ENCODE measurements at places on chromosomes 11 and 22.

- DNase-seq, result no peak
Observed at GRCh38 chr22:42646569-42647525, 2.3 kb downstream of the CYB5R3 start.

DNA sequence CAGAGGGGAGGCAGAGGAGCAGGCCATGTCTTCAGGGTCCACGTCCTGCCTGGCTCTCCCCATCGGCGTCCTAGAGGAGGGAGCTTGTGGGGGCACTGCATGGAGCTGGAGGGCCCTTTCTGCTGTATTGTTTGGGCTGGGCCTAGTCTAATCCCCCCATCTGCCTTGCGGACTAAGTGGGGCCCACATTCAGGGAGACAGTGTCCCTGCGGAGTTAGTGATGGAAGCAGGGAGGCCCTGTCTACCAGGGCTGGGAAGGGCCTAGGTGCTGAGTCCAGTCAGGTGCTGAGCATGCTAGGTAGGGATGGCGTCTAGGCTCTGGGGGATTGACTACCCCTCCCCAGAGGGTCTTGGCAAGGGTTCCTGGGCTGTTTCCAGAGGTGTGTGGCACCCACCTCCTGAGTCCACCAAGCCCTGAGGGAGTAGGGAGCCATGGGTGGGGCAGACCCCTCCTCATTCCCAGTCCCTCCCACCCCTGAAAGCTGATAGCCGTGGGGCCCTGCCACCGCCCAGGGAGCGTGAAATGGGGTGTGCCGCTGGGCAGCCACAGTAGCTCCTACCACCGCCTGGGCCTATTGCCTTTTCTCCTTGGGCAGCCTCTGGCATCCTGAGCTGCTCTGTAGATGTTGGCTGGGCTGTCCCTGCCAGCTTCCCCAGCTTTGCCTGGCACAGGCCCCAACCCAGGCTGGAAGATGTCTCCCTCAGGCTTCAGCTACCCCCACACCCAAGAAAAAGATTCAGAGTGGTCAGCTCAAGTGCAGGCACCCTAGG, 1.9 kb upstream of the POLD4 start:
- no peak for DNase-seq

DNA sequence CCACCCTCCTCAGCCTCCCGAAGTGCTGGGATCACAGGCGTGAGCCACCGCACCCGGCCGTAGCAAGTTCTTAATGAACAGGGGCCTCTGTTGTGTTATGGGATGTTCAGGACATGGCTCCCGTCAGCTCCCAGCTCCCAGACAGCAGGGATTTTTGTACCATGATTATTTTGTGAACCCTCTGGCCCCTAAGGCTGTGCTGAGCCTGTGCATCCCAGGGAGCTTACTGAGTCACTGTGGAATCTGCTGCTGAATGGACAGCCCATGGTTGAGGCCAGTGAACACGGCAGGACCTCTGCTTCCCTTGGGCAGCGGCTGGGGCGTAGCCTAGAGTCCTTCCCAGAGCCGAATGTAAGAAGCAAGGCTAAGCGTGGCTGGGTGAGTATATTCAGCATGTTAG, 245.2 kb downstream of the NTM start:
- DNase-seq, result no peak

- DNase-seq, result no peak
Observed at GRCh38 chr22:48333816-48334735, 1493.6 kb downstream of the BRD1 start.

GRCh38 chr11:126354631-126355323, 709 bp upstream of the ST3GAL4 start:
- DNase-seq, result no peak

- no peak for DNase-seq
Observed at GRCh38 chr22:40727070-40727963, 48.0 kb downstream of the MCHR1 start.

GRCh38 chr11:43130616-43131015, 181.2 kb upstream of the API5 start:
- no peak for DNase-seq

DNA sequence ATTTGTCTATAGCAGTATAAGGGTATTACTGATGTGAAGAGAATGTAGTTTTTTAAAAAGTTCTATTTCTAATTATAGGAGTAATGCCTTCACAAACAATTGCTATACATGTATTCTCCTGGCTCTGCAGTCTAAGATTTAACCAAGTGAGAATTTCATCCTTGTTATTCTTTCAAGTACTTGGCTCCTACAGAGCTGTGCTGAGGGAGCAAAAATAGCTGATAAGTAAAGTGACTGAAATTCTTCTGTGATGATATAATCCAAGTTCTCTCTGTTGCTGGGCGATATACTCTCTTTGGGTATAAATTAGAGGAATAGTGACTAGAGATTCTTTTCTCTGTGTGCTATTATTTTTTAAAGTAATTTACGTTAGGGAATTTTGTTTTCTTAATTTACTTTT, 68.0 kb downstream of the PGR start:
- no peak for DNase-seq

- DNase-seq, result no peak
Observed at GRCh38 chr11:119148720-119149017, 183 bp upstream of the ABCG4 start.

GRCh38 chr11:118382954-118383353, 18.5 kb upstream of the ATP5MG start:
- DNase-seq, result no peak

DNA sequence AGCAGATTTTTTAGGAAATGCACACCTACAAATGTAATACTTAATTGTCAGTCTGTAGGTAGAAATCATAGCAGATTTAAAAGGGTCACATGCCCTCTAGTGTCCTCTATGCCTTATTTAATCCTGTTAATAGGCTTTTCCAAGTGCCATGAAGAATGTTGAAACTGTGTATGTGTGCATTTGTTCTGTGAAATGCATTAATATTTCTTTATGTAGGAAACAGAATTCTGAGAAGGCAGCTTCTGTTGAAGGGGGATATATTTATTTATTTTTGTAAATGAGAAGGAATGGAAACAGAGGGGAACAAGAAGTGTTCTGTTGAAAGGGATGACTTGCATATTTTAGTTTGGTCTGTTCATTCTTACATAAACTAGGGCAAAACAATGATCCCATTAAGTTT, 51.0 kb downstream of the SVIP start:
- no peak for DNase-seq

- DNase-seq, result no peak
Observed at GRCh38 chr11:133133050-133133449, 399.3 kb downstream of the OPCML start.

GRCh38 chr22:38012604-38013072, 28.3 kb upstream of the SOX10 start:
- no peak for DNase-seq

DNA sequence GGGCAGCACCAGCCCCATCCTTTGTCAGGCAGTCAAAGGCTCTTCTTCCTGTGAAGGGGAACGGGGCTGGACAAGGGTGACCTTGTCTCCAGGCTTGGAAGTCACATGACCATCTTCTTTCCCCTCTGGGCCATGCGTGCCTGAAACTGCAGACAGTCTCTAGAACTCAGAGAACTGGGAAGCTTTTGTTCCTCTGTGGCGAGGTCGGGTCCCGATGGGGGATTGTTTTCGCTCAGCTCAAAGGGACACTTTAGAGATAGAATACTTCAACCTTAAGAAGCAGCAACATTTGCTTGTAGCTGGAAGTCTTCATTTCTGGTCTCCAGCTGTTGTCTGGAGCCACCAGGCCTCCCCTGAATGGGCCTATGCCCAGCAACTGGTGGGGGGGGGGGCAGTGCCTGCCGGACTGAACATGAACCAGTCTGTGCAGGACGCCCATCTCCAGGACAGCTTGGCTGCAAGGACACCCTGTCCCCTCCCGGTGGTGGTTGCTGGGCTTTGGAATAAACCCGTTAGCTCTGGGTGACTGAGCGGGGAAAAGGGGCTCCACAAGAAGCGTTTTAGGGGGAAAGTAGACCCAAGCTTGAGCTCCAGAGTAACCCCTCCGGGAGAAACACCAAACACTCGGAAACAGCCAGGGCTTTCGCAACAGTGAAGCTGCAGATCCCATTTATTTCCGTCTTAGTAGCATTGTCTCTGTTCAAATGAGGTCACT, 55.7 kb upstream of the EMID1 start:
- DNase-seq, result no peak

DNA sequence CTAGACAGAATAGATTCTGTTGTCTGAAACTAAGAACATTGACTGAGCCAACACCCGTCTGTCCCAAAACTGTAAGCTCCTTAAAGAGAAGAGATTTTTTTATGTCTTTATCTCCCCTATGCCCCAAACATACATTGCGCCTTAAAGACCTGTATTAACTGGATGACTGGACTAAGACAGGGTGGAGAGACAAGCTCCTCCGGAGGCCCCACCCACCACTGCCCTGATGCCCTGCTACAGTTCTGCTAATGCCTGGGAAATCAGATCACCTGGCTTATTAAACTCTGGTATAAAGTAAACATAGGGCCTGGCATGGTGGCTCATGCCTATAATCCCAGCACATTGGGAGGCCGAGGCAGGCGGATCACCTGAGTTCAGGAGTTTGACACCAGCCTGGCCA, 203.7 kb downstream of the TENM4 start:
- DNase-seq, result no peak

DNA sequence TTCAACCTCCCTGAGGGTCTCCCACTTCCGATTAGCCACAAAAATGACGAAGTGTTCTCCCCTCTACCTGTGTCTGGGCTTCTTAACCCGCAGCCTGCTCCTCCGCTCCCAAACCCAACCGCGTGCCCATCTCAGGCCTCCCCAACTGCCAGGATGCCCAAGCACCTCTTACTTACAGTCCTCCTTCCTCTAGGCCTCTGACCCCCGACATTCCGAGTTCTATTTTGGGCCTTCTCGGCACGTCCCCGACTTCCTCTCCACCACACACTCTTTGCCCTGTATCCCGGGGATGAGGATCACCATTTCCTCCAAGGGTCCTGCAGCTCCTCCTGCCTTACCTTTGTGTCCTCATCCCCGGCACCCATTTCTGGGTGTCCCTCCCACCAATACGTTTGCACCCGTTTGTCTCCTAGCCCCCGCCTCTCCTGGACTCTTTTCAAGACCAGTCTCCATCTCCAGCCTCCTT, 388 bp upstream of the MUS81 start:
- no peak for DNase-seq

DNA sequence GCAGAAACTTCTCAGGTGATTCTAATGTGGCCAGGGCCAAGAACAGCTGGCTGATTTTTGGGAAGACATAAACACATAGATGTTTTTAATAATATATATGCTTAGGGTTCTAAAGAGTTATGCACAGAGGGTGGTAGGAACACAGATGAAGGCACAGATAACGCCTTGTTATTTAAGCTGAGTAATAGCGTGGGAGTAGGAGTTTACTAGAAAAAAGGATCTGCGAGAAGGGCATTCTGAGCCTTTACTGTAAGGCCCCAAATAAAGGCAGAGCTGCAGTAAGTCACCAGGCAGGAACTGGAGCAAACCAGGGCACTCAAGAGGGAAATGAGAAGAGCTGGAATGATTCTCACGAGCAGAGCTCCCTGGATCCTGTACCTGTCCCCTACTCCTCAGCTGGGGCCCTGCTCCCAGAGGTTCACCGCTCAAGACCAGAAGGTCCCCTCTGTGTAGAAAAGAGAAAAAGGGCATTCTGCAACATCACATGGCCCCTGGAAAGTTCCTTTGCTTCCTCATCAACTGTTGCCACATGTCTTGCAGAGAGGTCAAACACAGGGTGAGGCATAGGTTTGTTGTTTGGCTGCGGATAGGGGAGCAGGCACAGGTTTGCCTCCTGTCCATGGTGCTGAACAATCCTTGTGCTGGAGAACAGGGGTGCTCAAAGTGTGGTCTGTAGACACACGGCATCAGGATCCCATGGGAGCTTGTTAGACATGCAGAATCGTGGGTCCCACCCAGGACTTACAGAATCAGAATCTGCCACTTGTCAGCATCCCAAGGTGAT, 125.7 kb downstream of the TENM4 start:
- DNase-seq, result peak; percentile 2

DNA sequence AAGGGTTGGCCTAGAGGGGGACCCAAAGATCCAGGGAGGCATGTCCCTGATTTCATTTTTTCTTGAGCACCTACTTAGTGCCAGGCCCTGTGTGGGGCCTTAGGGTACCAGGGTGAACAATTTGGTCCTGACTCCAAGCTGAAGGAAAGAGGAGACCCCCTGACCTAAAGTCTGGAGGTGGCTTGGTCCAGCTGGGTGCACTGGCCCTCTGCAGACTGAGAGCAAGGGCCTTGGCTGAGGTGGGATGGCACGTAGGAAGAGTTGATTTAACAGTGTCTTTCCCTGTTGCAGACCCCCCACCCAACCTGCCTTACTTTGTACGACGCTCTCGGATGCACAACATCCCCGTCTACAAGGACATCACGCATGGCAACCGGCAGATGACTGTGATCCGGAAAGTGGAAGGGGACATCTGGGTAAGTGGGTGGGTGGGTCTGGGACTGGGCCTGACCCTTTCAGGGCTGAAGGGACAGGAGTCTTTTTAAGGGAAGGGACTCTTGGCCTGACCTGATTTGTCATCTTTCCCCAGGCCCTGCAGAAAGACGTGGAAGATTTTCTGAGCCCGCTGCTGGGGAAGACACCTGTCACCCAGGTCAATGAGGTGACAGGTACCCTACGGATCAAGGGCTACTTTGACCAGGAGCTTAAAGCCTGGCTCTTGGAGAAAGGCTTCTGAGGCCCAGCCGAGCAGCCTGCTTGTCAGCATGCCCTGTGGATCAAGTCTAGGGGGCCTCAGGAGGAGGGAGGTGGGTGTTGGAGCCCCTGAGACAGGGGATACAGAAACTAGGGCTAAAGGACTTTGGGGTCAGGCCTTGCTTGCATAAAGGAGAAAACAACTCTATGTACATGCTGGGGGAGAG, 3.3 kb downstream of the MRPL49 start:
- no peak for DNase-seq

DNA sequence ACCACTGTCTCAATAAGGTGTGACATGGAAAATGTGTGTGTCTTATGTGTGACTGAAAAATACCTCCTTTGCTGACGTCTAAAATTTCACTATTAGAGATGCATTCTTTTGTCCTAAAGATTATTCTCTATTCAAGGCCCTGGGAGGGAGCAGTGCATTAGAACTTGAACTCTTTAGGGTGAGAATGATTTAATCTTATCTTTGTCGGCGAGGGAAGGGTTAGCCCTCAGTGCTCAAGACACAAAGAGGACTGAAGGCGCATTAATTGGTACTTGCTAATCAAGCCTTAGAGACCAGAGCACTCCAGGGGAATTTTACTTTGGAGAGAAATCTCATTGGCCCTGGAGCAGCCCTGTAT, 29.8 kb upstream of the PLET1 start:
- DNase-seq, result no peak

All from Caki2 (cell line).